ENCODE measurements at places on chromosomes 5 and 9.

- DNase-seq = no peak
Measured at GRCh38 chr9:21576331-21577189, 94.4 kb upstream of the IFNE start.

DNA sequence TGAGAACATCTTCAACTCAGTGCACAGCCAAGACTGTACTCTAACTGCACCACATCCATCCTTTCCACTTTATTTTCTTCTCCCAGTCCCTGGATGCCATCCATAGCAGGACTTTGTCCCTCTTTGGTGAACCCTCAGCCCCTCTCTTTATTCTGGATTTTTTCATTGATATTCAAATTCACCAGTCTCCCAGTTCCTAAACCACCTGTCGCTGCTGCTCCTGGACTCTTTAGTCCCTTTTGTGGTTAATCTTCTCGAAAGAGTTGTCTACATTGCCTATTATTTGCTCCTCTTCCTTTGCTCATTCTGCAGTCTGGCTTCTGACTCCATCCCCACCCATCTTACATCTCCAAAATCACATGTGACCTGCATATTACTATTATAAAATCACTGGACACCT, 59.4 kb upstream of the ZSWIM6 start:
- no peak for DNase-seq

GRCh38 chr5:137498301-137498735, 808 bp downstream of the SPOCK1 start:
- DNase-seq = no peak

GRCh38 chr5:152188251-152188650, 216.8 kb downstream of the NMUR2 start:
- DNase-seq = no peak

DNA sequence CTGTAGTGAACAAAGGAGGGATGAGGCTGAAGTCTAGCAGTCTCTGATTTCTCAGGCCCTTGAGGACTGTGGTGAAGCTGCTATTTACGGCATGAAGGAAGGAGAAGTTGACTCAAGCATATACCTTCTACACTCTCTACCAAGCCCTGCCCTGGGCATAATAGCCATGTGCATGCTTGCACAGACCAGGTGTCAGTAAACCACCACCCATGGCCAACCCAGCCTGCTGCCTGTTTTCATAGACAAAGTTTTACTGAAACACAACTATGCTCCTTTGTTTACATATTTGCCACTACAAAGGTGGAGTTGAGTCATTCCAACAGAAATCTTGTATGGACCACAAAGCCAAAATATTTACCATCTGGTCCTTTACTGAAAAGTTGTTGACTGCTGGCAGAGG, 126.9 kb downstream of the PAPPA start:
- DNase-seq = no peak

GRCh38 chr5:168064933-168065622, 226.4 kb upstream of the WWC1 start:
- no peak for DNase-seq

- no peak for DNase-seq
Measured at GRCh38 chr5:94693043-94693822, 74.8 kb downstream of the SLF1 start.

DNA sequence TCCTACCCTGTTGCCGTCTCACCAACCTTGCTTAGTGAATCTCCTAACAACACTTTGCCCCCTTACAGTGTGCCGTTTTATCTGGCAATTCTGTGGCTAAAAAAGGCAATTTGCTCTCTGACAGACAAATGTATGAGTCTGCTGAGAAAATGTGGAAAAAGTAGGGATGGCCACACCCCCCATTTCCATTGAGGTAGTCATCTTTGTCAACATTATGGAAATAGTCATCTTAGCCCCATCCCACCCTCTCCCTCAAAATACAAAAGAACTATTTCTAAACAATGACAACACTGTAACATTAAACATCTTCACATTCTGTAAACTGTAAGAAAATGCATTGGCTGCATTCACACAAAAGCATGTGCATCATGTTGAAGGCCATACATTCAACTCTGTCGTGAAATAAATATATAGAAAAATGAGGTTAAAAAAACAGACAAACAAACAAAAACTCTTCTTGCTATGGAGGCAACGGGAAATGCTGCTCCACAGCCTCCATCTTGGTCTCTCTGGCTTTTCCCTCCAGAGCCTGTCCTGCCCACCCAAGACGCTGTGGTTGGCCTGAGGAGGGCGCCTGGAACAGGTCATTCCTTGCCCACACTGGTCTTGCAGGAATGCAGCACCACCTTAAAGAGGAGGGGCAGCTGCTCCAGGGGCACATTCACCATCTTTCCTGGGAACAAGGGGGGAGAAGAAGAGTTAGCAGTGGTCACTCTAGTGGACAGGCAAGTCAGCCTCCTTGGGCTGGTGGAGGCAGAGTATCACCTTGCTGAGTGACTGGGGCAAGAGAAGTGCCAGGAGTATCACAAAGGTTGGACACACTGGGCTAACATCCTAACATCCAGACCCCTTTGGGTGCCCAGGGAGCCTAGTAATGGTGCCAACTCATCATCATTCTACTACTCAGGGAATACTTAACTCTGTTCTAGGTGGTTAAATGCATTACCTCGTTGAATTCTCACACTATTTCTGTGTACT, 15.2 kb upstream of the NR5A1 start:
- no peak for DNase-seq

- DNase-seq = no peak
Measured at GRCh38 chr5:126390051-126390450, 33.2 kb upstream of the GRAMD2B start.

- no peak for DNase-seq
Measured at GRCh38 chr5:162230348-162230747, 162.8 kb downstream of the GABRG2 start.

DNA sequence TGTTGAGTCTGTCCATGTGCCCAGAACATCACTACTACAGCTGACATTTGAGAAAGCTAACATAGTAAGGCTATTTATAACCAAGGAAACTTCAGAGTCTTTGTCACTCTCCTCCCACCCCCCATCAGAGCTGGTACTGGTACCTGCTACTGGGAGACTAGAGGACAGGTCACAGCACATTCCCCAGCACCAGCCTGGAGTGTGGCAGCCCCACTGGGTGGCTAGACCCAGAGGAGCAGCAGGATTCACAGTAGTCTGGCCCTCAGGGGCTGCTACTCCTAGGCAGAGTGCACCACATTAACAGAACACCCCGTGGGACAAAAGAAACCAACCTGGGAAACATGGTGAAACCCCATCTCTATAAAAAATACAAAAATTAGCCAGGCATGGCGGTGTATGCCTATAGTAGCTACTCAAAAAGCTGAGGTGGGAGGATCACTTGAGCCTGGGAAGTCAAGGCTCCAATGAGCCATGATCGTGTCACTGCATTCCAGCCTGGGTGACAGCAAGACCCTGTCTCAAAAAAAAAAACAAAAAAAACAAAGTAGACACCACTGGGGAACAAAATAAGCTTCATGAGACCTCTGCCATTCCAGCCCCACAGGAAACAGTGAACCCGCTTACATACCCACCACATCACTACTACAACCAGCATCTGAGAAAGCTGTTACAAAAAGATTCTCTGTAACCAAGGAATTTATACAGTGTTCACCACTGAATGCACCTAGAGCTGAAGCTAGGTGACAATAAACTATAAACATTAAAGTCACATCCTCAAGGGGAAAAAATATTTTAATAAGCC, 26.3 kb upstream of the PTGER4 start:
- peak; percentile 44 for DNase-seq

DNA sequence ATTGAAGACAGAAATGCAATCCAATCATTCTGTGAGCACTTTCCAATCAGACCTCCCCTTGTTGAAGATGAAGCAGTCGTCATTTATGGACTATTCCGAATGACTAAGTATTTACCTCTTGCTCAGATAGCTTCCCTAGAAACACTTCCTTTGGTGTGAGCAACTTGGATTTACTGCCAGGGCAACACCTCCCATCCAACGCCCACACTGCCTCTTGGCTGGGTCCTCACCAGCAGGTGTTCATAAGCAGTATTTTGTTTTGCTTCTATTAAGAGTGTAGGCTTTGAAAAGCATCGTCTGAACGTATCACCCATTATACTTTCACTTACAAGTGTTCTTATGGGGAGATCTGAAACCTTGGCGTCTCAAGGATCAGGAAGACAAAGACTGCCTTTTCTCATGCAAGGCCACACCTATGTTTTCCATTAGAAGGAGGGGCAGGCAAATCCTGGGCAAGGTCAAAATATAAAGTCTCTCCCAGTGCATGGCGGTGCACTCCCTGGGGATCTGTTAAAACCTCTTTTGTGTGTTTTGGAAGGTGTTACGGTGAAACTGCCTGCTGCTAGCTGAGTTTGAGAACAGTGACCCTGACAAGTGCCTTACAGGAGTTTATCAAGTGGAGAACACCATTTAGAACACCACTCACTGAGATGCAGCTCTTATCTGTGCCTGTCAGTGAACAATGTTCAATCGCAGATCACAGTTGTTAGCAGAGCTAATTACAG, 10.6 kb upstream of the MARCHF3 start:
- DNase-seq = no peak

- DNase-seq = no peak
Measured at GRCh38 chr5:143533978-143534760, 130.7 kb upstream of the NR3C1 start.

DNA sequence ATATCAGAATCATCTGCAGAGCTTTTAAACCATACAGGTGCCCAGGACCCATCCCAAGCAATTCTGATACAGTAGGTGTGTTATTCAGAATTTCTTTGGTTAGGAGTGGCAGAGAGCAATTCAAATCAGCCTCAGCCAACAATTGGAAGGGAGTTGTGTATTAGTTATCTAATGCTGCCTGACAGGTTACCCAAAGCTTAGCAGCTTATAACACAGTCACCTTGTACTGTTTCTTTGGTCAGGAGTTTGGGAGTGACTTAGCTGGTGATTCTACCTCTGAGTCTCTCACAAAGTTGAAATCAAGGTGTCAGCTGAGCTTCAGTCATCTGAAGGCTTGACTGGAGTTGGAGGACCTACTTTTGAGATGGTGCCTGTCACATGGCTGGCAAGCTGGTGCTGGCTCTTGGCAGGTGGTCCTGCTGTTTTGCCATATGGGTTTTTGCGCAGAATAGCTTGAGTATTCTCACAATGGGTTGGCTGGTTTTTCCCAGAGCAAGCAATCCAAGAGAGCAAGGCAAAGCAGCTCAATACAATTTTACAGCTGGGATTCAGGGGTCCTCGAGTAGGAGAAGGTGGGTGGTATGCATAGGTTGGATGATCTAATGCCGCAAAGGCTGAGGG, 18.7 kb upstream of the CARNMT1 start:
- DNase-seq = no peak

GRCh38 chr5:18526792-18527405, 892.6 kb downstream of the TAF11L14 start:
- no peak for DNase-seq

DNA sequence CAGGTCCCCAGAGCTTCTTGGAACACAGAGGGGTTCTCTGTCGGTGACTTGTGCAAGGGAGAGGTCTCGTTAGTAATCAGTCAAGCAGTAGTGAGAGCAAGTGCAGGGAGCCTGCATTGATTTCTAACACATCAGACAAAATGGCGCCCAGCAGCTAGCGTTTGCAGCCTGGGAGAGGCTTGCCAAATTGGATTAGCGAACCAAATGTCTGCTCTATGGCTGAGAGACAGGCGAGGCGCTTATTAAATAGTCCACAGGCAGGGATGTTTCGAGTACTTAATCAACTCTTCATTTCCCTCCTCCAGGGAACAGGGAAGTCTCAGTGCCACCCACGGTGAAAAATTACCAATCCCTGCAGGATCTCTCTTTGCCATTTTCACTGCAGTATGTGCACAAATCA, 131.4 kb upstream of the SHB start:
- no peak for DNase-seq

- no peak for DNase-seq
Measured at GRCh38 chr5:76813982-76814562, 4.8 kb upstream of the F2RL1 start.

DNA sequence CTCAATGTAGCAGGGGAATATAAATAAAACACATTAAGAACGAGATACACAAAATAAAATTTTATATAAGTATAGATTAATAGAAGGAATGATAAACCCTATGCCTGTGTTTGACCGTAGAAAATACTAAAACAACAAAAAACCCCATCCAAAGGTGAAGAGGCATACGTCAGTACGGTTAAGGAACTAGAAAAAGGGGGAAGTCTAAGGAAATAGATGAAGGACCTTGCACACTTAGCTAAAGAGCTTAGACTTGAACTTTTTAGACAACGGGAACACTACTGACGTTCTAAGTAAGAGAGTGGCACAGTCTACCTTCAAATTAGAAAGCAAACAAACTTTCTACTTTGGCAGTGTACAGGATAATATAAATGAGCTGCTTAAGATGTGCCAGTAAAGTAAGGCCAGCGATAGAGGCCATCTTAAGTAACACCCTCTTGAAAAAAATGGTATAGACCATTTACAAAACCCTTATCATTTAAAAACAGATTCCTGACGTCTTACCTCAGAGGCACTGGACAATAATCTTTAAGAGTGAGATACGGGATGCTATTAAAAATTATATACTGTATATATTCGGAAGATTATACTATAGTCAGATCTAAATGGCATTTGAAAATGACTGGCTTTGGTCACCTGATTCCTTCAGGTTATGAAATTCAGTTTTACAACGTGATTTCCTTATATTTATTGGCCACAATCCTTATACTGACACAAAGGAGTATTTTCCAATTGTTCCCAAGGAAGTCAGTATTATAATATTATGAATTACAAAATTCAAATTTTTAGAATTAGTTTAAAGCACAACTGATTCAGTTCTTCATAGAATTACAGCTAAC, 8.5 kb downstream of the PANK3 start:
- DNase-seq = no peak
